ENCODE measurements at places on chromosomes 7 and 10. TPM values are rescaled to one million over a fixed set of nuclear protein-coding genes. Genes with fewer than 3 reads are reported as not detected.

DNA sequence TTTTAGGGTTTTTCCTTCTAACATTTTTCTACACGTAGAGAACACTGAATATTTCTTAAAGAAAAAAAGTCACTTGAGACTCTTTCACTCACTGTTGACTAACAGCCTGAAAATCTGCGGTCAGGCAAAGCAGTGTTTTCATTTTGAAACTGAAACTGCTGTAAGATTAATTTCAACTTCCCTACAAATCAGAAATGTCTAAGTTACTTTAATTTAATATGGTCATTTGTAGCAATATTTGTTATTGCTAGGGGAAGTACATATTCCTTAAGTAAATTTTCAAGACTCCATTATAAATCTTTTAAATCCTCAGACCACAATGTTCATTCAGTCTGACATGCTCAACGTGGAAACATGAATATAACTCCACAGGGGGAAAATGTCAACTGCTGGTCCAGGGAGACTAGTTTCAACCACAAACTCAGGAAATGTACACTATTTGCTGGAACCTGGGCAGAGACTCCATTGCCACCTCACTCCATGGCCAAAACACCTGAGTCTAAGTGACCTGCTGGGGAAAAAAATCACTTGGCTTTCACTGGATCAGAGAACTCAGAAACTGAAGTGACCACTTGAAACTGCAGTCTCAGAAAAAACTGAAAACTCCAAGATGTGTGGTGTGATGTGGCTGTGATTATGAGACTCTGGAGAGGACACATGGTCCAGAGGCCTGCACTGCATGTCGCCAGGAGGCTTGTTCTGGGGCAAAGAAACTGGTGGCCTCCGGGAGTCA lies 161.2 kb downstream of the TAX1BP1 start:
- H3K4me1 ChIP-seq: peaks cover 32% of the 10 kb centered on the region
- H3K27ac ChIP-seq: no peak overlapping the region
- no peak overlapping the region for H3K4me3 ChIP-seq
- no peaks in the 10 kb centered on the region for H3K36me3 ChIP-seq
- peak; percentile 40 for DNase-seq
- H3K27me3 ChIP-seq: no peaks in the 10 kb centered on the region

DNA sequence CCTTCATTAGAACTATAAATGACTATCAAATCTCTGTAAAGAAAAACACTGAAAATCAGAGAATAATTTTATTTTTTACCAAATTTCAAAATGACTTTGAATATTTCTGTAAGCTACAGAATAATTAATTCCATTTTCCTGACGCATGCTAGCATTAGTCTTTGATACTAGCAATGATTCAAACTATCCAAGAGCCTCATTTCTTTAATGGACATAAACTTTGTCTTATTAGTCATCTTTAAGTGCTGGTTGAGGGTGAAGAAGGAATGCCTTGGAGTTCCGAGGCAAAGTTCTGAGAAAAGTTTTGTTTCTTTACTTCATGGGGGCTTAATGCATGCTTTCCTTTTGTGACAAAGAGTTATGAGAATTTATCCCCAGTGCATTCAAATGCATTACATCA lies 137.3 kb downstream of the AGMO start:
- H3K4me1 ChIP-seq: no peaks in the 10 kb centered on the region
- no peaks in the 10 kb centered on the region for H3K36me3 ChIP-seq
- H3K27me3 ChIP-seq: no peaks in the 10 kb centered on the region
- no peak overlapping the region for H3K4me3 ChIP-seq
- DNase-seq: no peak

DNA sequence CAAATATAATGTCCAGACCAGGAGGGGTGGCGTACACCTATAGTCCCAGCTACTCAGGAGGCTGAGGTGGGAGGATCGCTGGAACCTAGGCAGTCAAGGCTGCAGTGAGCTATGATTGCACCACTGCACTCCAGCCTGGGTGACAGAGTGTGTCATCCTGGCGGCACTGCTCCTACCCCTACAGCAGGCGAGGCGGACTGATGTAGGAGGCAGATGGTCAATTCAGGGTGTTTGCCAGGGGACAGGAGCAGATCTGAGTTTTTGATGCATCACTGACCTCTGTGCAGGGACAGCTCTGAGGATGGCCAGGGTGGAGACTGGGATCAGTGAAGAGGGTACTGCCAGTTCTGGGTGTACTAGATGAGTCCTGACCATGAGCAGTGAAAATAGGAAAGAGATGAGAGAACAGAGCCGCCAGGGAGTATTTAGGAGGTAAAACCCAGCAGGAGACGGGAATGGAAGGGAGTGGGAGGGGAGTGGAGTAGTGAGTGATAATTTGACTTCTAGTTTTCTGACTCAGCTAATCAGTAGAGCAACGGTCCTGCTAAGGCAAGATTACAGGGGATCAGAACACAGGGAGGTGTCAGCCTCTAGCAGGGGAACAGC lies 75.3 kb downstream of the HIP1 start:
- H3K27ac ChIP-seq: no peak overlapping the region
- H3K4me1 ChIP-seq: no peaks in the 10 kb centered on the region
- no peaks in the 10 kb centered on the region for H3K27me3 ChIP-seq
- H3K4me3 ChIP-seq: no peak overlapping the region
- no peaks in the 10 kb centered on the region for H3K36me3 ChIP-seq

DNA sequence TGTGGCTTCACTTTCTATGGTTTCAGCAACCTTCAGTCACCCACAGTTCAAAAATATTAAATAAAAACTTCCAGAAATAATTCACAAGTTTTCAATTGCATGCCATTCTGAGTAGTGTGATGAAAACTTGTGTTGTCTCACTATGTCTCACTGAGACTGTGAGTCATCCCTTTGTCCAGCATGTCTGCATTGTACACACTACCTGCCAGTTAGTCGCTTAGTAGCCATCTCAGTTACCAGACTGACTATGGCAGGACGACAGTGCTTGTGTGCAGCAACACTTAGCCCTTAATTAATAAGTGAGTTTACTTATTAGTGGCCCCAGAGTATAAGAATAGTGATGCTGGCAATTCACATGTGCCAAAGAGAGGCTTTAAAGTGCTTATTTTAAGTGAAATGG lies 22.5 kb downstream of the CCDC186 start:
- H3K27me3 ChIP-seq: no peaks in the 10 kb centered on the region
- no peak for DNase-seq
- peaks cover 19% of the 10 kb centered on the region for H3K36me3 ChIP-seq

DNA sequence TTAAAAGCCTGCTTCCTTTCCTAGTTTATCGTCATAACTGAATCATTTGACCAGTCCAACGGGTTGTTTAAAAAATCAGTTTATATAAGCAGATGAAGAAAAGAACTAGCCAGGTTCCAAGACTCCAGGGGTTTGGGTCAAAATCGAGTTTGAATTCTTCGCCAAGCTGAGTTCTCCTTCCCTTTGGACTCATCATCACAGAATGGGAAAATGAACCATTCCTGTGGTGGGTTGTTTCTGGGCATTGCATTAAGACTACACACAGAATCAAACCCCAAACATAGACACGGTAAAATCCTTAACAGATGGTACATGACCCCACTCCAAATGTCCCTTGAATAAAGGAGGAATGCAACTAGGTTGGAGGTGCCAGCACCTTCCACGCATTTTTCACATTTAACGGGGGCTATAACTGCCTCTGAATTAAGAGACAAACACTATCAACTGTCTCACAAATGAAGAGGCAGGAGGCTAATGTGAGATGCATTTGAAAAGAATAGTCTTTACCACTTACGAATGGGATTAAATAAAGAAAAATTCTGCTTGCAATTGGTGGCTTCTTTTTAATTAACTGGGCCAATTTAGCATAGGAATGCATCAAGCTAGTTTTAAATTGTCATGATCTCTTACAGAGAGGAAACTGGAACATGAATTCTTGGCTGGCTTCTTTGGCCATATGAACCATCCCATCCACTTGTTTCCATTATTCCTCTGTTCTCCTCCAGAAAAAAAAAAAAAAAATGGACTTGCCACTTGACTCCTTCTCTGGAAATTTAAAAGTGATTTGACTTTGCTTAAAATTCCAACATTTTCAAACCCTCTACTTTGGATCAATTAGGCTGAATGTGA lies 61.1 kb downstream of the CHST15 start:
- peaks cover 2% of the 10 kb centered on the region for H3K27me3 ChIP-seq
- peaks cover 11% of the 10 kb centered on the region for H3K4me1 ChIP-seq
- no peak overlapping the region for H3K4me3 ChIP-seq
- no peak for DNase-seq

- no peaks in the 10 kb centered on the region for H3K27me3 ChIP-seq
- DNase-seq: no peak
- H3K4me3 ChIP-seq: no peak overlapping the region
- no peak overlapping the region for H3K27ac ChIP-seq
- H3K36me3 ChIP-seq: no peaks in the 10 kb centered on the region
These were observed 13.9 kb upstream of the GDF10 start for GRCh38 chr10:47286116-47286505.

DNA sequence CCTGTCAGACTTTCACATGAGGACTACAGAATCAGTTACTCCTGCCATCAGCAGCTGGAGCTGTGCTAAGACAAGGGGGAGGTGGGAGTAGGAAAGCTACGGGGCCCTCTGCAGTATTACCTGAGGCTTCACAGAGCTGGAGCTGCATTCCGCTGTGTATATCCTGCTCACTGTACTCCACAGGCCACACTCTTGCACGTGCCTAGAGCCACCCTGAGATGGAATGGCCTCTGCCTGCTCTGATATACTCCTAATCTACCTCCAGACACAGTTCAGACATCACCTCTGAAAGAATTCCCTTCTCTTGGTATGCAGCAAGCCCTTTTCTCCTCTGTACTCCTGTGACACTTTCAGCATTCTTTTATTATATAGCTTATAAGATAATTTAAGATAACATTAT lies 34.8 kb downstream of the TRDMT1 start:
- no peak for DNase-seq
- peaks cover 7% of the 10 kb centered on the region for H3K36me3 ChIP-seq
- H3K27me3 ChIP-seq: no peaks in the 10 kb centered on the region
- no peak overlapping the region for H3K4me3 ChIP-seq

GIGYF1 gene
- total RNA-seq: 41.5 TPM

RAB19 gene
- total RNA-seq: 5.6 TPM
